A172 (cell line): ENCODE measurements at places on chromosomes 13 and 19. TPM values are rescaled to one million over a fixed set of nuclear protein-coding genes. Genes with fewer than 3 reads are reported as not detected.

DNA sequence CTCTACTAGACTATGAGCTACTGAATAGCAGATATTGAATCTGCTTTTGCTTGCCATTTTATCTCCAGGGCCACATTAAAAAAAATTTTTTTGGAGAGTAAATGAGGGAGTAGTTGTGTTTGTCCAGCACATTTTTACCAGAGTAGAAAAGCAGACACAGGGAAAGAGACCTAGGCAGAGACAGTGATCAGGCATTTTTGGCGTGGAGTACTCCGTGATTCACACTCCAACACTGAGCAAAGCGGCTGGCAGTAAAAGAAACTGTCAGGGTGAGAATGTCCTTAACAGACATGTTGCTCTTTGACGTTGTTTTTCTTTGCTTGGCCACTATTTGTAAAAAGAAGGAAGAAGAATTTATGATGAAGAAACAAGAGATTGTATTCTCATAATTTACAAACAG is 304.0 kb downstream of the TDRD3 start:
- no peak for DNase-seq

GRCh38 chr19:30718014-30718413 is 345.8 kb downstream of the ZNF536 start:
- DNase-seq: no peak

- DNase-seq: no peak
These were observed 64.8 kb downstream of the MIPEP start for GRCh38 chr13:23824371-23824770.

- no peak for DNase-seq
These were observed 390.4 kb downstream of the EFNB2 start for GRCh38 chr13:106145070-106145469.

DNA sequence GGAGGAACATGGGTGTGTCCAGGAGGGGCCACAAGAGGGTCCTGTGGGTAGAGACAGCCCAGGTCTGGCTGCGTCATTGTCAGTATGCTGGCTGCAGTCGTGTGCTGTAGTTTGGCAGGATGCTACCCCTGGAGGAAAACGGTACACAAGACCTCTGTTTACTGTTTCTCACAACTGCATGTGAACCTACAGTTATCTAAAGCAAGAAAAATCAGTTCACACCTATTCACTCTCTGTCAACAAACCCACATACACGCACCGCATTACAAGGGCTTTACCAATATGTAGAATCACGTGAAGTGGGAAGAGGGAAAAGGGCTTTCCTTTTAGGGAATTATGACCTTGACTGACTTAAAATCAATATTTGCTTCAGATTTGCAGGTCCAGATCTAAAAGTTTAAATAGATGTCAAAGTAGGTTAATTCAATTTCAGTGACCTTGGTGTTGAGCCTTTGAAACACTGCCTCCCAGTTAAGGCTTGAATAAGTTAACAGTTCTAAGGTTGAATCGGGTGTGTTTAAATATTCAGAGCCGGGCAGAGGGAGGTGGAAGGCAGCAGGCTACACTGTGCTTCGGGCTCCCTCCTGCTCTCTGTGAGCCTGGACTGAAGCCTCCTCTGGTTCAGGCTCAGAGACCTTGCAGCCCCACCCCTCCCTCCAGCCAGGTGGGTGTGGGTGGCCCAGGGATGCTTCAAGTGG is 17.2 kb upstream of the MCF2L start:
- no peak for DNase-seq

The COG3 gene
- 13.7 and 16.9 TPM in 2 replicates for total RNA-seq

The TEX29 gene
- total RNA-seq: not detected in 2 replicates

The DACT3 gene
- 0.84 and 1.1 TPM in 2 replicates for total RNA-seq

- no peak for DNase-seq
These were observed 604.4 kb upstream of the SPRY2 start for GRCh38 chr13:80945328-80945727.

- no peak for DNase-seq
These were observed 591.7 kb downstream of the GPC6 start for GRCh38 chr13:93818345-93818744.

The DACH1 gene
- not detected in 2 replicates for total RNA-seq

DNA sequence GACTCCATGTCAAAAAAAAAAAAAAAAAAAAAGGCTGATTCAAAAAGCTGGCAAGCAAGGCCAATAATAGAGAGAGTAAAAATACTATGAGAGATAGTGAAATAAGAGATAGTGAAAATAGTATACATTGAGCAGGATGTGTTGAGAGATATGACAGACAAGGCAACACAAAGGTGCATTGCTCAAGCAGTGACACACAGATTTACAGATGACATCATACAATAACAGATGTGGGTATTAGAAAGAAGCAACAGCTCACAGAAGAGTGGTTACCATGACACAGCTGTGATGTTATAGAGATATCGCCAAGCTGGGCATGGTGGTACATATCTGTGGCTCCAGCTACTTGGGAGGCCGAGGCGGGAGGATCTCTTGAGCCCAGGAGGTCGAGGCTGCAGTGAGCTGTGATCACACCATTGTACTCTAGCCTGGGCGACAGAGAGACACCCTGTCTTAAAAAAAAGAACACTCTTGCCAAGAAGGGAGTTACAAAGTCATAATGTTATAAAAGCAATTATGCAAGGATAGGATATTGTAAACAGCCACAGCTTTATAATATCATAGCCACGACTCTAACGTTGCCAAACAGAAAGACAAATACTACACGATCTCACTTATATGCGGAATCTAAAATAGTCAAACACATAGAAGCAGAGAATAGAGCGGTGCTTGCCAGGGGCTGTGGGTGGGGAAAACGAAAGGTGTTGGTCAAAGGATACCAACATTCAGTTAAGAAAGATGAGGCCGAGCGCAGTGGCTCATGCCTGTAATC is 10.3 kb downstream of the TNFSF9 start:
- no peak for DNase-seq

The IGFLR1 gene
- total RNA-seq: 5.3 and 22.0 TPM in 2 replicates

DNA sequence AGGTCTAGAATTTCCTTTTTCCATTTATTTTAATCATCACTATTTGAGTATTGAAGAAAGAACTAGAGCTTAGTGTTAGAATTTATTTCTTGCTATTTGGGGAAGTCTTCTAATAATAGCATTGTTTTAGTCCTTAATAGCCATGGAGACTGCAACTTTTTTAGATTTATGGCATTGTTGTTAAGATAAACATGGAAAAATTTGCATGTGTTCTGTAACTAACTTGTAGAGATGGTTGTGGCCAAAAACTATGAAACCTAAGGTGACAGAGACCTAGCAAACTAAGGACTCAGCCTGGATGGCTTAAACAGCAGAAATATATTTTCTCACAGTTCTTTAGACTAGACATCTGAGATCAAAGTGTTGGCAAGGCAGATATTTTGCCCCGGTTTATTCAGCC is 246.4 kb downstream of the SPRY2 start:
- DNase-seq: no peak

- DNase-seq: peak; percentile 68
These were observed 18.9 kb upstream of the ZNRF4 start for GRCh38 chr19:5436106-5436947.

GRCh38 chr19:16892868-16893685 is 4.3 kb downstream of the F2RL3 start:
- DNase-seq: no peak

DNA sequence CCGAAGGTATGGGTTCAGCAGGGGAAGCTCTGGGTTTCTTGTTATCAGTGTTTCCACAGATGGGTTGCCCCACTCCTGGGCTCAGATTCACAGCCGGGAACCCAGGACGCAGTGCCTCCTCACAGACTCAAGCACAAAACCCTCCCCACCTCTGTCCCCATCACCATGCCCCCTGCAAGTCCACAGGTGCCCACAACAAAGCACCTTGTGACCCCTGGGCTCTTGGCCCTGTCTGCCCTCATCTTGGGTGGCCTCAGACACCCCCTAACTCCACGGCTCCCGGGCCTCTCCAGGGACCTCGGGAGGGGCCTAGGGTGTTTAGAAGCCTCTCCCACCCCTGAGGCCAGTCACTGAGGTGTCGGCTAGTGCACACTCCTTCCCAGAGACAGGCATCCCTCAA is 231.7 kb downstream of the TUBA3C start:
- DNase-seq: no peak

The VSTM1 gene
- not detected in 2 replicates for total RNA-seq

- no peak for DNase-seq
These were observed 6.1 kb upstream of the ZNF787 start for GRCh38 chr19:56126983-56127780.

DNA sequence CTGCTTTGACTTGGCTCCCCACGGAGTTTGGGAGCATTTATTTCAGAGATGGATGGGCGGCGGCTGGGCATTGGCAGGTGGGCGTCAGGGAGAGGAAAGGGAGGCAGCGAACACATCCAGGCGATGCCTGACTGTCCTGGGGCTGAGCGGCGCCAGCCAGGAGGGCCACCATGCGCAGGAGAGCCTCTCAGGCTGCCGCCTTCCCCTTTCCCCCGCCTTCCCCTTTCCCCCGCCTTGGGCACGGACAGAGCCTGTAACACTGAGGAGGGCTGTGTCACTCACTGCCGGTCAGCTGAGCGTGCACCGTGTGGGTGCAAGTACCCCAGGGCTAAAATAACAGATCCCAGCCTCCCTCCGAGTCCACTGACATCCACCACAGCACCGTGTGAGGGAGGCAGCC is 11.4 kb downstream of the MCF2L start:
- no peak for DNase-seq

The PNMA8B gene
- total RNA-seq: not detected in 2 replicates

DNA sequence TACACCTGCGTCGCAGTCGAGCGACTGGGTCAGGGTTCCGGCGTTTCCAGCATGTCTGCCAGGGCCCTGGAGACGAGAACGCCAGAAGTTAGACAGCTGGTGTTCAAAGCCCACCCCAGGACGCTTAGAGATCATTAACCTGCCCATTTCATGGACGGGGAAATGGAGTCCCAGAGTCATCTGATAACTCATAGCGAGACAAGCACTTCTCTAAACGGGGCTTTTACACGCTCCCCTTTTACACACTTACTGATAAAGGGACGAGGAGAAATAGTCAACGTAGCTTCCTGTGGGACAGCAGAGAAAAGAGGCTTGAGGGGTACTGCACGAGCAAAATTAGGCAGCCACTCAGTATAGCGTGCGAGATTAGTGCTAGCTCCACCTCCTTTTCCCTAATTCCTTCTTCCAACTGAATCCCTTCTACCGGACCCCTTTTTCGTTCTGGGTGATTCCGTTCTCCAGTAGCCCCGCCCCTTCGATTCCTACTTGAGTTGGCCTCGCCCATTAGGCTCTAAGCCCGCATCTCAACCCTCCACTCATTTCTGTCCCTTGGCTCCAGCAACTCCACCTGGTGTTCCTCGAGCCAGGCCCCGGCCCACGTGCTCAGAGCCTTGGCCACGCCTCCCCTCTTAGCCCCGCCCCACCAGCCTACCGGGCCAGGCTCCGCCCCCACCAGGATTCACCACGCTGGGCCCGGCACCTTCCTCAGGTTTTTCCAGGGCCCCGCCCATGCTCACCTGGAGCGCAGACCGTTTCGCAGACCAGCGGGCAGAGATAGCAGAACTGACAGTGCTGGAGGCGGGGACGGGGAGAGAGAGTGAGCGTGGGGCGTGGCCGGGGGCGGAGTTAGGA is 3.7 kb downstream of the HRC start:
- no peak for DNase-seq

The ZNF507 gene
- total RNA-seq: 6.7 and 9.4 TPM in 2 replicates

DNA sequence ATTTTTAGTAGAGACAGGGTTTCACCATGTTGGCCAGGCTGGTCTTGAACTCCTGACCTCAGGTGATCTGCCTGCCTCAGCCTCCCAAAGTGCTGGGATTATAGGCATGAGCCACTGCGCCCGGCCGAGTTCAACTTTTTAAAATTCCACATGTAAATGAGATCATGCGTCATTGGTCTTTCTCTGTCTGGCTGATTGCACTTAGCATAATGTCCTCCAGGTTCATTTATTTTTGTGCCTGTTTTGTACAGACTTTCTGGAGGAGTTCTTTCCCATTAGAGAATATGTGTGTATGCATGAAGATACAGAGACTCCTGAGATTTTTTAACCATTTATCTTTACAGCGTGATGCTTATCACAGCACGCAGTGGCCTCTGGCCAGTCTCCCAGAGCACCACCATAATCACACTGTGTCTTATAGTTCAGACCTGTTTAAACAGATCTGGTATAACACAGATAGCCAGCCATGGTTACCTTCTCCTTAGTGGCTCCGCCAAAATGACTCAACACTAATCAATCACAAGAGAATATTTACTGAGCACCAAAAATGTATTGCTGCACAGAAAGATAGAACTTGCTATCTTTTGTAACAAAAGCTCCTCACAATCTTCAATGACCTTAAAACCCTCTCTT is 11.4 kb upstream of the STARD13 start:
- no peak for DNase-seq

The CNN1 gene
- 0.78 and 1.9 TPM in 2 replicates for total RNA-seq

The APOC1 gene
- total RNA-seq: not detected in 2 replicates

- no peak for DNase-seq
These were observed 8.5 kb upstream of the CERS1 start for GRCh38 chr19:18904334-18905057.

The MUC16 gene
- total RNA-seq: 0.02 TPM in 1 of 2 replicates, not detected in the other

DNA sequence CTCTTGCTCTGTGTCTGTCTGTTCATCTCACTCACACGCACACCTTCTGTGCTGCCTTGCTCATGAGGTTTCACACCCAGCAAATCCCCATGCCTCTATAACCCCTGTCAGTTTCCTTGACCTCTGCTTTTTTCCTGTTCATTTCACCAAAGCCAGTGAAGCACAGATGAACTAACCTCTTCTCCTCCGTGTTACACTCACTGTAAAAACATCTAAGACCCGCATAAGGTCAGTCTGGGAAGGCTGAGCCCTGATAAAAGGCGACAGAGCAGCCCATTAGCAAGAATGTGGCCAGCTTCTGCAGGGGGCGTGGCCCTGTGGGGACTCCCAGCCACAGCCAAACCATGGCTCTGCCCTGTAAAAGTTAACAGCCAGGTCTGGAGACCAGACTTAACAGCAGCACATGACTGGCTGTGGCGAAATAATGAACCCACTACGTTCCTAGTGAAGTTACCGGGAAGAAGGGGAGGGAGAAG is 42.8 kb upstream of the NPAS1 start:
- DNase-seq: peak; percentile 61

GRCh38 chr13:29270271-29270985 is 325.1 kb downstream of the SLC7A1 start:
- DNase-seq: no peak

The ZNF726 gene
- 6.7 and 10.4 TPM in 2 replicates for total RNA-seq
